Activated CD8-positive, alpha-beta memory T cell treated with anti-CD3 and anti-CD28 coated beads, Interleukin-2, amount 50 U/mL, for 4 hours (primary cell): ENCODE measurements at places on chromosomes 3 and 15.

- DNase-seq, result no peak
Observed at GRCh38 chr15:75138016-75138999, 63.4 kb upstream of the C15orf39 start.

DNA sequence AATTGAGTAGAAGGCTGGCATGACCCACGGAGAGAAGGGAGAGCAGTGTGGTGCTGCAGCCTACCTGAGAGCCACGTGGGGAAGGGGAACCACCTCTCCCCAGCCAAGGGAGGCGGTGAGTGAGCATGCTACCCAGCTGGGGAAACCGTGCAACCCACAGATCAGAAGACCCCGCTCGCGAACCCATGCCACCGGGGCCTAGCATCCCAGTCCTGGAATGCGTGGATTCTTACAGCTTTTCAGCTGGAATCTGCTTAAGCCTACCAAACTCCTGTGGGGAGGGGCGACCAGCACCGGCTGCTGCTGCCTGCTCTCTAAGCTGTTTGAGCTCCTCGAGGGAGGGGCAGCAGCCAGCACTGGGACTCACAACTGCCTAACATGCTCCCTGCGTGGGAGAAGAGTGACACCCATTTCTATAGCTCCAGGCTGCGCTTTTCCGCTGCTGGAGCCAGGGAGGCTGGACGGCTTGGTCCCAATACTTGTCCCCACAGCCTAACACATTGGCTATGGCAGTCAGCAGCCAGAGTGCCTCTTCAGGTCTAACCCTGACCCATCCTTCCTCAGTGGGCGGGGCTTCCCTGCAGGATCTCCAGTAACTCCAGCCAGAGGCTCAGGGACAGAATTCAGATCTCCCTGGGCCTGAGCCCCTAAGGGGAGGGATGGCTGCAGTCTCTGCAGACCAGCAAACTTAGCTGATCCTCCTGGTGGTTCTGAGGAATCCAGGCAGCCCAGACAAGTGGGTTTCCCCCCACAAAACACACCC lies 20.0 kb upstream of the TEX55 start:
- DNase-seq, result no peak

DNA sequence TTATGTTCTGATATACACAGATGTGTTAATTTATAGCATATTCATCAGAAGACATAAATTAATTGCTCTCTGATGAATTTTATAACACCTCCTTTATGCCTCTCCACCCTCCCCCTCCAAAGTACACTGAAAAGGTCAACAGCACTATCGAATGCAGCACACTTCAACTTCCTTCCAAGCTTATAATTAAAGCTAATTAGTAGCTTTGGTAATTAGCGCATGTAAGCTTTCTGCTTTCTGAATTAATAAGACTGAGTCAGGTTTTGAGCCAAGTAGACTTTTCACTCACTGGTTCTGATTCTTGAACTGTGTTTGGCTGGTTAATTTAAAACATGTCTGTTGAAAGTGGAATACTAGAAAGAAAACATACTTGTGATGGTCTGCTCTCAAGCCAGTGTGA lies 760.8 kb upstream of the CFAP20DC start:
- DNase-seq, result no peak

DNA sequence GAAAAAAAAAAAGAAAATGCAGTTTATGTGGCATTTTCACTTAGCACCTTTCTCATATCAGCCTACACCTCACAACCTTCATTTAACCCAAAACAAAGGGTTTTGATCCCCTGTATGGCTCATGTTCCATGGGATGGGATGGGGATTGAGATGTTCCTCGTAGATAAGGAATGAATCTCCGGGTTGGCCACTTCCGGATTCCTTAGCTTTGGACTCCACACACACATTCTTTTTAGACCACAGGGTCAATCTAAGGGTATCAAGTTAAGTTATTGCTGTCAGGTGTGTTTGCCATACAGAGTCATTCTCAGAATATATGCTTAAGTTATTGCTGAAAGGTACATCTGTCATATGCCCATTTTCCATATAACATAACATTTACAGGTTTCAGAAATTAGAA lies 301.4 kb upstream of the TGFBR2 start:
- no peak for DNase-seq

GRCh38 chr15:66097151-66098021 lies 156.2 kb downstream of the MEGF11 start:
- DNase-seq, result no peak

DNA sequence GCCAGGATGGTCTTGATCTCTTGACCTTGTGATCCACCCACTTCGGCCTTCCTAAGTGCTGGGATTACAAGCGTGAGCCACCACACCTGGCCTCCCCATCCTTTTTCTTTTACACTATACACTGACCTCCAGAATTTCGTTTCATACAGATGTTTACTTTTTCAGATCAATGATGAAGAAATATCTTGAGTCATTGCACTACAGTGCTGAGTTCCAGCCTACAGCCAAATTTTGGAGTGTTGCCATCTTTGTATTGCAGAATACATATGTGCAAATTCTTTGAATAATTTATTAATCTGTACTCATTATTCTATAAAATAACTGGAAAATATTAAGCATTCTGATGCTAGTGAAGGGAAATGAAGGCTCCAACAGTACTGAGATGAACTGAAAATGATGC lies 12.5 kb downstream of the ZPLD1 start:
- no peak for DNase-seq

DNA sequence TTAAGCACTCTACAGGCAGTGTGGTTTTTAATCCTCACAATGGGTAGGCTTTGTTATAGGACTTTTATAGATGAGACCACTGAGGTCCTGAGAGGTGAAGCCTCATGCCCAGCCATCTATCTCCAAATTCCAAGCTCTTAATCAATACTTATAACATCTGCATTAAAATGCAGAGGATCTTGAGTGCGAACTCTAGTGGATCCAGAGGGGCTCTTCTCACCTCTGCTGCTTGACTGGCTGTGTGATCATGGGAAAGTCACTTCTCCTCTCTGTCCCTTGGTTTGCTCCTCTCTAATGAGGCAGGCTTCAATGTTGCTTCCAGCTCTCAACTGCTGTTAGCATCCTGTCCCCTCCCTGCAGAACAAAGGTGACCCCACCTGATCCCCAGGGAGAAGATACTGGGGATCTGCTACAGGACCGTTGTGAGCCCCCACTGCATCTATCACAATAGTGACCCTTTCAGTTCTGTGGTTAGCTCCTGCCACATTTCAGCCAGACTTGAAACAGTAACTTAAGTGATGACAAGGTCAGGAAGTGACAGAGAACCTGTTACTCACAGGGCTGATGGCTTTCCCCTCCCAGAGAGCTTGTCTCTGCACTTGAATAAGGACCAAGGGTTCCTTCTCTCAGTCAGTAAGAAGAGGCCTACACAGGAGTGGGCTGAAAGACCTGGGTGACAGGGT lies 1.3 kb downstream of the SLC27A2 start:
- DNase-seq, result no peak

DNA sequence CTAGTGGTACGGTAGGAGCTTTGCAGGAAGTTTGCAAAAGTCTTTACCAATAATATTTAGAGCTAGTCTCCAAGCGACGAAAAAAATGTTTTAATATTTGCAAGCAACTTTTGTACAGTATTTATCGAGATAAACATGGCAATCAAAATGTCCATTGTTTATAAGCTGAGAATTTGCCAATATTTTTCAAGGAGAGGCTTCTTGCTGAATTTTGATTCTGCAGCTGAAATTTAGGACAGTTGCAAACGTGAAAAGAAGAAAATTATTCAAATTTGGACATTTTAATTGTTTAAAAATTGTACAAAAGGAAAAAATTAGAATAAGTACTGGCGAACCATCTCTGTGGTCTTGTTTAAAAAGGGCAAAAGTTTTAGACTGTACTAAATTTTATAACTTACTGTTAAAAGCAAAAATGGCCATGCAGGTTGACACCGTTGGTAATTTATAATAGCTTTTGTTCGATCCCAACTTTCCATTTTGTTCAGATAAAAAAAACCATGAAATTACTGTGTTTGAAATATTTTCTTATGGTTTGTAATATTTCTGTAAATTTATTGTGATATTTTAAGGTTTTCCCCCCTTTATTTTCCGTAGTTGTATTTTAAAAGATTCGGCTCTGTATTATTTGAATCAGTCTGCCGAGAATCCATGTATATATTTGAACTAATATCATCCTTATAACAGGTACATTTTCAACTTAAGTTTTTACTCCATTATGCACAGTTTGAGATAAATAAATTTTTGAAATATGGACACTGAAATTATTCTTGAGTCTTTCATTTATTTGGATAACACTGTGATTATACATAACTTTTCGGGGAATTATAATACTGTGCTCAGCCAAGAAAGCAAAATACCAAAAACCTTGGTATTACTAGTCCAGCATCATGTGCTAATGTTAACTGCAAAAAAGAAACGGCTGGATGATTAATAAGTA lies 2.2 kb downstream of the SOX2 start:
- no peak for DNase-seq

- no peak for DNase-seq
Observed at GRCh38 chr15:49215768-49216739, 46.0 kb downstream of the GALK2 start.

GRCh38 chr3:30810625-30811024 lies 83.8 kb downstream of the GADL1 start:
- no peak for DNase-seq

- no peak for DNase-seq
Observed at GRCh38 chr15:40481341-40482074, 10.7 kb downstream of the CHST14 start.

DNA sequence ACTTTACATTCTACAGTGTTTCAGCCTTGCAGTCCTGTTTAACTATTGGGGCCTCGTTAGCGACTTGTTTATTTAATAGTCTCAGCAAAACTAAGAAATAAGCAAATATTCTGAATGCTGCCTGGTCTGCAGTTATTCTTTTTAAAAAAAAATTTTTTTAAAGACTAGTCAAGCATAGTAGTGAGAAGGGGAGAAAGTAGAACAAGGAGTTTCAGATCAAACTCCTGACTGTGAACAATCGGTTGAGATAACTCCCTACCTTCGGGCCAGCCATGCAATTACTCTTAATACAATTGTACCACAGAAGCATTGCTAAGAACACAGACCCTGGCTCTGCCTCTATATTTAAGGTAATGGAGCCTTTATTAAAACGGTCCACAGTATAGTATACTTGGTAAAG lies 5.8 kb upstream of the DUT start:
- no peak for DNase-seq

DNA sequence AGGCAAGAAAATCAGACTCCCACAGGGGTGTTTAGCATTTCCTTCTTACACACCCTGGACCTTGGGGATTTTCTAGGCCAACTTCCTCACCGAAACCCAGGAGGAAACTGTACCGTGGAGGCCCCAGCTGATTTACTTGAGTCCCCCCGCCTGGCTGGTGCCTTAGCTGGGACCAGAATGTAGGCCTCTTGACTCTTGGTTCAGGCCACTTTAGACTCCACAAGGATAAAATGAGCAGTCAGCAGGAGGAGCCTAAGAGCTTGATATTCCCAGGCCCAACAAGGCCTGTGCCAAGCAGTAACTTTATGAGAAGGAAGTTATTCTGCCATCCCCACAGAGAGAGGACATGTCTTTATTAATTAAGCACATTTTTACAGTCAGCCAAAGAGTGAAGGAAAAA lies 4.6 kb upstream of the APBA2 start:
- DNase-seq, result no peak
